T-helper 17 cell (primary cell): ENCODE measurements at places on chromosomes 3 and 15.

- H3K4me3 ChIP-seq: no peak overlapping the region
- no peak for DNase-seq
- no peak overlapping the region for H3K27ac ChIP-seq
- H3K27me3 ChIP-seq: peaks cover 5% of the 10 kb centered on the region
- no peaks in the 10 kb centered on the region for H3K4me1 ChIP-seq
These were observed 59.1 kb downstream of the GOLIM4 start for GRCh38 chr3:168036619-168037018.

DNA sequence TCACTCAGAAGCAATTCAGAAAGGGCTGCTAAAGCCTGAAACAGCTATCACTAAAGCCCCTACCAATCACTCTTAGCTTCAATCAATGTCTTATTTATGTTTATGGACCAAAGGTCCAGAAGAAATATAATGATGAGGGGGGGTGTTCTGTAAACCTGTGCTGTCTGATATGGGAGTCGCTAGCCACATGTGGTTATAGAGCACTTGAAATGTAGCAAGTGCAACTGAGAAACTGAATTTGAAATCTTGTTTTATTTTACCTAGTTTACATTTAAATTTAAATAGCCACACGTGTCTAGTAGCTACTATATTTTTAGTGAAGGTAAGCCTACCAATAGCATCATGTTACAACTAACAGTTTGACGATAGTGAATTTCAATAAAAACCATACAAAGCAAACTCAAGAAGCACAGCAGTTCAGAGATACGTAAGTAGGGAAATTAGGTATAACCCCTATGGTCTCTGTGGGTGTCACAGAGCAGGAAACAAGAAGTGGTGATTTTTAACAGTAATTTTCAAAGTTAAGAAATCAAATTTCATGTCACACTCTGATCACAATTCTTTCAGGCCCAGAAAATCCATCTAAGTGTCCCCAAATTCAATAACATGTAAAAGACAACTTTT is 3.6 kb downstream of the POU1F1 start:
- H3K27me3 ChIP-seq: peaks cover 5% of the 10 kb centered on the region
- no peak for DNase-seq
- peaks cover 2% of the 10 kb centered on the region for H3K36me3 ChIP-seq
- peaks cover 10% of the 10 kb centered on the region for H3K4me1 ChIP-seq
- no peak overlapping the region for H3K4me3 ChIP-seq

DNA sequence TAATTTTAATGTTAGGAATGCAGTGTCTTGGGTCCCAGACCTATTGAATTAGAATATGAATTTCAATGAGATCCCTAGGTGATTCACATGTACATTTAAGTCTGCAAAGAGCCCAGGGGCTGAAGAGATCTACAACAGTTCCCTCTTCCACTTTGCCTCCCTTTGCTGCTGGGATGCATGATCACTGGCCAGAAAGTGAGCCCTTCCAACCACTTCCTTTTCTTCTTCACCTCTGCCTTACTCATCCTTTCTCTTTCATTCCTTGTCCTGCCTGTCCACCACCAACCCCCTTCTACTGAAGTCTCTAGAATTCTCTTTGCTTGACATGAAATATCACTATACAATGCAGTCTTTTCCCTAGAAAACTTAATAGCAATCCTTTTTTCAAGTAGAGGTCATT is 222.4 kb upstream of the LRIG1 start:
- H3K27ac ChIP-seq: no peak overlapping the region
- DNase-seq: no peak

GRCh38 chr3:72375237-72376076 is 472.8 kb downstream of the SHQ1 start:
- DNase-seq: no peak
- peak overlapping the region; percentile 32 for H3K27ac ChIP-seq
- peaks cover 6% of the 10 kb centered on the region for H3K36me3 ChIP-seq
- H3K4me3 ChIP-seq: no peak overlapping the region
- peaks cover 19% of the 10 kb centered on the region for H3K4me1 ChIP-seq
- H3K27me3 ChIP-seq: no peaks in the 10 kb centered on the region

DNA sequence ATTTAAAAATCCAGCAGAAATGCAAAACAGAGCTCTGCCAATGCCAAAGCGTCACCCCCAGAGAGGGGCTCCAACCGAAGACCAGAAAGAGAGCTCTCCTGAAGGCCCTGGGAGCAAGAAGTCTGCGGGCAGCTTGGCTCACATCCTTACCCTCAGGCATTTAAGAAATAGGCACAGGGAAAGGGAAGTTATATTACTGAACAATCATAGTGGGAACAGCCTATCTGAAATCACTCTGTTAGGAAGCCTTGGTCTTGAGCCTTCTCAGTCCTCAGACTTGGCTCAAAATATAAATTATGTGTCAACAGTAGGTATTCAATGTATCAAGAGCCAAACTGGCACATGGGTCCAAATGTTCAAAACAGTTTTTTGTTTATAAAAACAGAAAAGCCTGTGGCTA is 10.3 kb upstream of the PPARG start:
- H3K36me3 ChIP-seq: peaks cover 2% of the 10 kb centered on the region
- H3K27ac ChIP-seq: no peak overlapping the region
- no peaks in the 10 kb centered on the region for H3K4me1 ChIP-seq
- no peak for DNase-seq
- peaks cover 17% of the 10 kb centered on the region for H3K27me3 ChIP-seq
- no peak overlapping the region for H3K4me3 ChIP-seq

GRCh38 chr15:43771816-43772215 is 5.0 kb downstream of the ELL3 start:
- peaks cover 3% of the 10 kb centered on the region for H3K36me3 ChIP-seq
- H3K4me1 ChIP-seq: peaks cover 3% of the 10 kb centered on the region
- no peak for DNase-seq

DNA sequence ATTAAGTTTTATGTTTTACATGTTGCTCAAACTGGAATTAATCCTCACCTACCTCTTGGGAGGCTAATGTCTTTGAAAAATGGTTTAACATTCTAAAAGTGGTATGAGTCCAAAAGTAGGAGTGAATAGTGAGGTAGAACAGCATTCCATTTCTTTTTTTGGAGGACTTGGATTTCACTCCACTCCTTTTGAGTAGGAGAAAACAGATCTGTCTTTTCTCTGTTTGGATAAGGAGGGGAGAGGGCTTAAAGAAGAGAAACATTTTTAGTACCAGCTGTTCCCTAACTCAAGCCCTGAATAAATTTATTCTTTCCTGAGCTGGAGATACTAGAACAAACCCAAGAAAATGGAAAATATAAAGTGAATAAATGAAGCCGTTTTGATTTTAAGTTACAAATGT is 687.9 kb downstream of the MECOM start:
- no peaks in the 10 kb centered on the region for H3K36me3 ChIP-seq
- no peak overlapping the region for H3K4me3 ChIP-seq
- no peaks in the 10 kb centered on the region for H3K4me1 ChIP-seq
- H3K27me3 ChIP-seq: no peaks in the 10 kb centered on the region
- no peak for DNase-seq
- H3K27ac ChIP-seq: no peak overlapping the region

- H3K27me3 ChIP-seq: peaks cover 43% of the 10 kb centered on the region
- DNase-seq: no peak
- peaks cover 17% of the 10 kb centered on the region for H3K4me1 ChIP-seq
- no peak overlapping the region for H3K4me3 ChIP-seq
- H3K36me3 ChIP-seq: no peaks in the 10 kb centered on the region
- H3K27ac ChIP-seq: no peak overlapping the region
These were observed 3.6 kb downstream of the COL8A1 start for GRCh38 chr3:99641982-99642381.

- H3K4me1 ChIP-seq: no peaks in the 10 kb centered on the region
- H3K4me3 ChIP-seq: no peak overlapping the region
- DNase-seq: no peak
- H3K36me3 ChIP-seq: no peaks in the 10 kb centered on the region
These were observed 57.8 kb upstream of the ACTC1 start for GRCh38 chr15:34853001-34853758.

- no peak overlapping the region for H3K4me3 ChIP-seq
- no peak for DNase-seq
- H3K4me1 ChIP-seq: peaks cover 15% of the 10 kb centered on the region
- H3K27ac ChIP-seq: peak overlapping the region; percentile 49
- no peaks in the 10 kb centered on the region for H3K36me3 ChIP-seq
- no peaks in the 10 kb centered on the region for H3K27me3 ChIP-seq
These were observed 291.7 kb downstream of the SUCLG2 start for GRCh38 chr3:67362686-67363085.

GRCh38 chr3:81068546-81068945 is 692.9 kb downstream of the GBE1 start:
- H3K27me3 ChIP-seq: no peaks in the 10 kb centered on the region
- no peak overlapping the region for H3K27ac ChIP-seq
- H3K4me1 ChIP-seq: no peaks in the 10 kb centered on the region
- H3K4me3 ChIP-seq: no peak overlapping the region

GRCh38 chr15:69446953-69447352 is 5.7 kb upstream of the RPLP1 start:
- H3K27ac ChIP-seq: no peak overlapping the region
- no peaks in the 10 kb centered on the region for H3K4me1 ChIP-seq
- H3K36me3 ChIP-seq: no peaks in the 10 kb centered on the region

DNA sequence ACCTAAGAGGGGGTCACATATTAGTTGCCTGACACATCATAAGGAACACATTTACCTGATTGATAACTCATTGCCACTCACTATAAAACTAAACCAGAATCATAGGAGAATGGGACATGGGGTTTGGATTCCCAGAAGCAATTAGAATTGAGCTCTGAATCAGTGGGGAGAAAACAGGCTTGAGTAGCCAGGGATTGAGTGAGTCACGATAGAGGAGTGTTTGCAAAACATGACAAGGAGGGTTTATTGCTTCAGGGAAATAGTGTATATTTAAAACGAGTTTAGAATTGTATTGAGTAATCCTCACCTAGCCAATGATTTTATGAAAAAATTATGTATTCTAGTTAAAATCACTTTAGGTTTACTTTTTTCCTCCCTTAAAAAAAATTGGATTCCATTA is 101.1 kb upstream of the THRB start:
- H3K36me3 ChIP-seq: no peaks in the 10 kb centered on the region
- DNase-seq: no peak
- H3K4me1 ChIP-seq: no peaks in the 10 kb centered on the region
- H3K27me3 ChIP-seq: no peaks in the 10 kb centered on the region

DNA sequence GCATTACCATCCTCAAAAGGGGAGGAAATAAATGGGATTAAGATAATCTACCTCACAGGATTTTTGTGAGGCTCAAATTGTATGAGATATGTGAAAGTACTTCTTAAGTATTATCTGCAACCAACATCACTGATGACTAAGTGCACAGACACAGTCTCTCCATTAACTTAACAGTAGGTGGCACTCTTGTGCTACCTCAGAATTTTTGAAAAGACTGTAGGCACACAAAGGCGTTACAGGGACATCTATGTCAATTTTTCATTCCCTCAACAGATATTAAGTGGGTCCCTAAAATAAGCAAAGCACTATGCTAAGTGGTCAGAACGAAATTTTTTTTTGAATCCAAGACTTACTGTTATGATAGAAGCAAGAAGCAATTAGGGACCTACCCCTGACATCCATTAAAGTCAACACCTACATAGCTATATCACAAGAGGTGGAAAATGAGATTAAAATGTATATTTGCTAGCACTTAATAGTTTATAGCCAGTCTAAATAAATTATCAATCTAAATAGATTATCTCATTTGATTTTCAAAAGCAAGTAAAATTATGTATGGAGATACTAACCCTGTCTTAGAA is 52.9 kb downstream of the RYK start:
- no peaks in the 10 kb centered on the region for H3K27me3 ChIP-seq
- no peak overlapping the region for H3K27ac ChIP-seq
- peaks cover 4% of the 10 kb centered on the region for H3K4me1 ChIP-seq
- H3K36me3 ChIP-seq: peaks cover 15% of the 10 kb centered on the region

DNA sequence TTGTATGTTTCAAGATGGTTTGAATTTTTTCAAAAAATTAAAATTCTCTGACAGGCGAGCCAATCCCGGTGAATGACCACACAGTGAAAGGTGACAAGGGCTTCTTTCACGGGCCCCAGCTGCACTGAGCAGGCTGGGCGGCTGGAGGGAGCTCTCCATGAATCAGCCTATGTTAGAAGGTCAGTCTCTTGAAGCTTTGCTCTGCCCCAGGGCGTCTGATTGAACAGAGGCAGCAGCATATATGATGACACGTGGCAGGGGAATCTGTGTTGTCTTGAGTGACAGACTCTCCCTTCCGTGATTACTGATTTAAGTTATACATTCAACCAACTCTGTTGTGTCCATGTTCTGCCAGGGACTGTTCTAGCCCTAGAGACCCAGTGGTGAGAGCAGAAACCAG is 51.5 kb downstream of the ISG20 start:
- peaks cover 4% of the 10 kb centered on the region for H3K36me3 ChIP-seq
- H3K4me3 ChIP-seq: no peak overlapping the region
- H3K27me3 ChIP-seq: peaks cover 54% of the 10 kb centered on the region
- DNase-seq: no peak
- H3K4me1 ChIP-seq: peaks cover 4% of the 10 kb centered on the region

GRCh38 chr3:6655275-6655674 is 205.6 kb upstream of the GRM7 start:
- H3K27ac ChIP-seq: no peak overlapping the region
- H3K27me3 ChIP-seq: no peaks in the 10 kb centered on the region
- H3K4me3 ChIP-seq: no peak overlapping the region

- peaks cover 14% of the 10 kb centered on the region for H3K4me1 ChIP-seq
- no peak overlapping the region for H3K27ac ChIP-seq
- DNase-seq: no peak
- H3K27me3 ChIP-seq: no peaks in the 10 kb centered on the region
These were observed 114.8 kb downstream of the DLG1 start for GRCh38 chr3:197183582-197183981.

DNA sequence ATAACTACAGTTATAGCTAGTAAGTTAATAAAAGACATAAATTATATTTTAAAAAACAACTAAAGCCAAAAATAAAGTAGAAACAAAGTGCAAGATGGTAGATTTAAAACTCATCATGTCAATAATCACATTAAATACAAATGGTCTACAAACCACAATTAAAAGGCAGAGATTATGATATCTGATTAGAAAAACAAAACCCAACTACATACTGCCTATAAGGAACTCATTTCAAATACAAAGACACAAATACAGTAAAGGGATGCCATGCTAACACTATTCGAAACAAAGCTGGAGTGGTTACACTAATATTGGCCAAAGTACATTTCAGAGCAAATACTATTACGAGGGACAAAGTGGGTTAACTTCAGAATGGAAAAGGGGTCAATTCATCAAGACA is 426.5 kb downstream of the SHQ1 start:
- no peaks in the 10 kb centered on the region for H3K27me3 ChIP-seq
- H3K4me1 ChIP-seq: peaks cover 19% of the 10 kb centered on the region
- no peak overlapping the region for H3K27ac ChIP-seq
- H3K36me3 ChIP-seq: peaks cover 5% of the 10 kb centered on the region
- H3K4me3 ChIP-seq: no peak overlapping the region

GRCh38 chr15:70466895-70467529 is 296.3 kb downstream of the UACA start:
- DNase-seq: no peak
- H3K27ac ChIP-seq: no peak overlapping the region
- no peaks in the 10 kb centered on the region for H3K36me3 ChIP-seq
- H3K27me3 ChIP-seq: peaks cover 32% of the 10 kb centered on the region
- no peak overlapping the region for H3K4me3 ChIP-seq

DNA sequence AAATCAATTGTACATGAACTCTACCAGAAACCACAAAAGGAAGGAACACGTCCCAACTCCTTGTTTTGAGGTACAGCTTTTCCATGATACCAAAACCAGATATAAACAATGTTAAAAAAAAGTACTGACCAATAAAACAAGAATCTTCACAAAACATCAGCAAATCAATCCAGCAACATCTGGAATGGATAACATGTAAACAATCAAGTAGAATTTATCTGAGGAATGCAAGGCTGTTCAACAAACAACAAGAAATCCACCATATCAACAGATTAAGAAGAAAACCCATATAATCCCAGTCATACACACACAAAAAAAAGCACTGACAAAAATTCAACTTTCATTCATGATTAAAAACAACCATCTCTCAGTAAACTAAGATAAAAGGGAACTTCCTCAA is 26.7 kb downstream of the TJP1 start:
- no peak overlapping the region for H3K4me3 ChIP-seq
- DNase-seq: no peak
- H3K27ac ChIP-seq: no peak overlapping the region
- H3K4me1 ChIP-seq: no peaks in the 10 kb centered on the region
- no peaks in the 10 kb centered on the region for H3K36me3 ChIP-seq
